ENCODE measurements at places on chromosomes 2 and 18.

DNA sequence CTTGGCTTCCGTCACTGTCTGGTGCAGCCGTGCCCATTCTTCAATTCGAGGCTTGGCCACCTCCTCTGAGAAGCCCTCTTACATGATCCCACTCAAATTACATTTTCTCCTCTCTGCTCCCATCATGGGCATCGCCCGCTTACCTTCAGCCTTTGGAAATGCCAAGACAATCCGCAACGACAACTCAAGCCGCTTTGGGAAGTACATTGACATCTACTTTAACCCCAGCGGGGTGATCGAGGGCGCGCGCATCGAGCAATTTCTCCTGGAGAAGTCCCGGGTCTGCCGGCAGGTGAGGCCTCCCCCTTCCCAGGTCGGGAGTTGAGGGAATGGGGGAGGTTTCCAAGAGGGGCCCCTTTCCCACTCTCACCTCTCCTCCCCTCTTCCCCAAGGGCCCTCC lies 38.3 kb downstream of the MYO7B start:
- DNase-seq = no peak

DNA sequence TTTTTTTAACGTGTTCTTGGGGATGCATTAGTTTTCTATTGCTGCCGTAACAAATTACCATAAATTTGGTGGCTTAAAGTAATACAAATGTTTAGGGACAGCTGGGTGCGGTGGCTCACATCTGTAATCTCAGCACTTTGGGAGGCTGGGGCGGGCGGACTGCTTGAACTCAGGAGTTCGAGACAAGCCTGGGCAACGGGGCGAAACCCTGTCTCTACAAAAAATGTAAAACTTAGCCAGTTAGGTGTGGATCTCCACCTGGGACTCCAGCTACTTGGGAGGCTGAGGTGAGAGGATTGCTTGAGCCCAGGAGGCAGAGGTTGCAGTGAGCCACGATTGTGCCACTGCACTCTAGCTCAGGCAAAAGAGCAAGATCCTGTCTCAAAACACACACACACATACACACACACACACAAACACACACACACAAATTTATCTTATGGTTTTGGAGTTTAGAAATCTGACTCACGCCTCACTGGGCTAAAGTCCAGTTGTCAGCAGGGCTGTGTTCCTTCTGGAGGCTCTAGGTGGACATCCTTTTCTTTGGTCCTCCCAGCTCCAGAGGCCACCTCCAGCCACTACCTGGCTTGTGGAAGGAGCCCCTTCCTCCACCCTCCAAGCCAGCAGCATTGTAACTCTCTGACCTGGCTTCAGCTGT lies 76.1 kb downstream of the SEPTIN10 start:
- DNase-seq = no peak

- DNase-seq = peak; percentile 29
Observed at GRCh38 chr18:4352746-4353551, 102.2 kb downstream of the DLGAP1 start.

GRCh38 chr2:12341920-12342319 lies 374.8 kb upstream of the TRIB2 start:
- no peak for DNase-seq

- no peak for DNase-seq
Observed at GRCh38 chr18:415617-416612, 84.6 kb downstream of the COLEC12 start.

GRCh38 chr2:212531499-212531898 lies 7.1 kb downstream of the ERBB4 start:
- no peak for DNase-seq

- no peak for DNase-seq
Observed at GRCh38 chr2:224875841-224876240, 159.7 kb upstream of the CCDC195 start.

DNA sequence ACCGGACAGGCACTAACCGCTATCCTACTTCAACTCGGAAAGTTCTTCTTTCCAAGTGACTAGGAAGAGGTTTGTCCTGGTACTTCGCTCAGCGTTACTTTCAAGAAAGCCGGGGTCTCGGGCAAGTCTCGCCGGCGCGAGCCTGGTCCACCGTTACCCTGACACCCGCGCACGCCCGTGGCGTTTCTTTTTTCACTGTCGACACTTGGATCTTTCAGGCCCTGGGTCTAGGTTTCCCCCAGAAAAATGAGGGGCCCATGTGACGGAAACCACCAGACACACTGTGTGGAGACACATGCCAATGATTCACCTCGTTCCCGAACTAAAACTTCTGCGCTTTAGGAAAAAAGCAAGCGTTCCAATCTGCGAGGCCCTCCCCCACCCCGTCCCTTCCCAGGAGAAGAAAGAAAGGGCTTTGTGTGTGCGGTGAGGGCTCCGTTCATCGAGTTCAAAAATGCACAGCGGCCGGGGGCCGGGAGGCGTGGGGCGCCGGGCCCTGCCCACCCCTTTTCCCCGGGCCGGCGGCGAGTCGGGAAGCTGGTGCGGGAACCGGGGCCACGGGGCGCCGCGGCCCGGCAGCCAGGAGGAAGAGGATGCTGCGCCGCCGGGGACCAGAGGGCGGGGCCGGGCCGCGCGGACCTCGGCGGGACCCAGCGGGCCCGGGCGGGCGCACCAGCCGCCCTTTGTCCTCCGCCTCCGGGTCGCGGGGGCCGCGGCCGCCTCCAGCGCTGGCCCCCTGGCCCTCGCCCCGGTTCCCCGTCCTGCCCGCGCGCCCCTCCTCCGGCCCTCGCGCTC lies 2.6 kb downstream of the ZNF521 start:
- DNase-seq = no peak

GRCh38 chr18:43934781-43935471 lies 657.6 kb upstream of the SYT4 start:
- DNase-seq = no peak

GRCh38 chr2:96881349-96882195 lies 11.7 kb upstream of the SEMA4C start:
- no peak for DNase-seq

GRCh38 chr2:199458009-199458805 lies 468 bp upstream of the SATB2 start:
- DNase-seq = peak; percentile 26

GRCh38 chr2:68083346-68083745 lies 20.5 kb upstream of the C1D start:
- no peak for DNase-seq

DNA sequence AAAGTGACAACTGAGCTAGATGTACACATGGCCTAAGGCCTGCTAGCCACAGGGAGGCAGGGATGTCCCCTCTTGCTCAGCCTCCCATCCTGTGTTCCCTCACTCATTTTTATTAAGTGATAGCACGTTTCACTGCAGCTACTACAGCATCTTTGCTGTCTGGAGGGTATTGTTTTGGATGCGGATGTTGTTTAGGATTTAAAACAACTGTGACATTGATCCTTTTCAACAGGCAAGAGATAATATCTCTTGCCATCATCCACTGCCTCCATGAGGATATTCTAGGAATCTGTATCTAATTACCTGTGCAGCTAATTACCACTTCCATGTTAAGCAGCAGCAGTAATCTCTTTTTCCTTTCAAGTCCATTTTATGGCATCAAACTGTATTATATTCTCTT lies 345.4 kb downstream of the PARD3B start:
- no peak for DNase-seq

DNA sequence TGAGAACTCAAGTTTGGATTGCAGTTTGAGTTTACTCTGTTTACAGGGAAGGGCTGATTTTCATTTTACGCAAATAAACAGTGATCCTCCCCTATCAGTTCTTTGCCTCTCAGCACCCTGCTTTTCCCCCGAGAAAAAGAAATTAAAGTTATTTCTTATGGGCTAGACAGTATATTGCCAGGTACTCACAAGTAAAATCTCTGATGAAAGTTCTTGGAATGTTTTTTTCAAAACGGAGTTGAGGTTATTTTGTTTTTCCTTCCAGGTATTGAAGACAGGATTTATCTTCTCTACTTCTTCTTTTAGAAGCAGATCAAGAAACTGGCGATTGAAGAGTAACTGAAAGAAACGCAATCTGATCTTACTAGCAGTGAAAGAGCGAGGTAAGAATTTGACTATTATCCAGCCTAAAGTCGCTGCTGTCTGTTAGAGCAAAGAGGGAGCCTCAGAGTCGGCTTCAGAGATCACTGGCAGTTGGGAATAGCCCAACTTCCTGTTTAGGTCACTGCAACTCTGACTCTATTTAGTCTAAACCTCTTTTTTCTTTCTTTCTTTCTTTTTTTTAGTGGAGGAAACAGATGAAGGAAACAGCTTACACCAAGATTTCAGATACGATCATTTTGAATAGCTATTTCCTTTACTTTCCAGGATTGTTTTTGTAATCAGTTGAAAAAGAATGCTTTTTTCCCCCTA lies at the start of gene TFPI:
TSS of gene TFPI (minus strand) at position 425 of the 693 bp plus-strand sequence. CDS start 50,667 bp downstream, outside the sequence.
- DNase-seq = peak; percentile 43

DNA sequence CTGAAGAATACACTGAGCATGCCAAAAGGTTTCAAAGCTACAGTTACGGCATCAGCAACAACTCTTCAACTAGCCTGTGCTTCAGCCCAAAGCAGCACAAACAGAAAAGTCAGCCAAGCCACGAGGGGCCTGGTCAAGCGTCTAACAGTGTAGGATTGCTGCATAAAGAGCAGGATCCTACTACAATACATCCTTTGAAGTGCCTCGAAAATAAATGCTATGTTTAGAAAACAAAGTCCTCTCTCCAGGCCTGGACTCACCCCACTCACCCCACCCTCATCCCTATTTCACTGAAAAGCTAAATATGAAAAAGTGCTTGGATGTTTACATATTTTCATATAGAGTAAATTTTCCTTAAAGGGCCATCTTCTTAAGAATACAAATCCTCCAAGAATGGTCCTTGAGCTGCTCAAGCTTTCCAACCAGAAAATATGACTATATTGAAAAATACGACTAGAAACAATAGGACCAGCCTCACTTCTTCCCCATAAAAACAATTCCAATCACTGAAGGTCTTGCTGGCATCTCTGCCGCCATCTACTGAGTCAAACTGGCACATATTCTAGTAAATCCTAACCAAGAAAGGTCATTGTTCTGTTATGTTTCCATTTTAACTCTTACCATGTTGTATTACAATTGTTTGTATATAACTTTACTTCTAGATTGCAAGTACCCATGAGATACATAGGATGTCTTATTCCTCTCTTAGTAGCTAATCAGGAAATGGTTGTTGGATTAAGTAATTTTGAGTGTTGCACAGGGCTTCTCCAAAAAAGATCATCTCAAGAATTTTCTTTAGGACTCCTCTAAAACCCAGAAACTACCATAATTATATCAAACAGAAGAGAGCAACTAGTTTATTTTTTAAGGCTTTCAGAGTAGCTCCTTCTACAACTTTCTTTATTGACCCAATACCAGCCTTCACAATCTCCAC lies 63.6 kb downstream of the CLHC1 start:
- DNase-seq = peak; percentile 57

DNA sequence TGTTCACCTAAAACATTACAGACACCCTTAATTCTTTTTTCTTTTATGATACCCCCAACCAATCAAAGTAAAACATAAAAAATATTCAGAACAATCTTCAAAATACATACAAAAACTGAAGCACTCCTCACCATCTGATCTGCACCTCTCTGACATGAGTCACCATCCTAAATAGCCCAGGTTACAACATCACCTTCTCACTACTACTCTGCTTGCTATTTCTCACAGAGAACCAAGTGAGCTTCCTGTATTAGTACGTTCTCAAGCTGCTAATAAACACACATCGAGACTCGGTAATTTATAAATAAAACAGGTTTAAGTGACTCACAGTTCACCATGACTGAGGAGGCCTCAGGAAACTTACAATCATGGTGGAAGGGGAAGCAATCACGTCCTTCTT lies 183.5 kb downstream of the CBLN2 start:
- DNase-seq = no peak

DNA sequence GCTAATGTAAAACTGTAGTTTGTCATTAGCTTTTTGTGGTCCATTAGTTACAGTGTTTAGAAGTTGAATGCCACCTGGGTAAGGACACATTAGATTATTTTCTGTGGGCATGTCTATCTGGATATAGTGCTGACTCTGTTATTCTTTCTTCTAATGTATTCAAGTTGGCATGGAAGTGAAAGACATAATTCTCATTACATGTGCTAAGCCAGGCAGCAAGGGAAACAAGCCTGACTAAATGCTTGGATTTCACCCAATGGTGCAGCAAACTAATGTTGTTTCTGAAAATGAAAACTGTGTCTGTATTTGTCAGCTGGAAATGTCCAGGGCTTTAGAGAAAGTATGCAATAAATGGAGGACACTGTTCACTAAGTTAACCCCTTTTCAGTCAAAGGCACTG lies 100.7 kb downstream of the NUP35 start:
- DNase-seq = no peak

- no peak for DNase-seq
Observed at GRCh38 chr2:10300328-10300920, 2.3 kb upstream of the HPCAL1 start.

DNA sequence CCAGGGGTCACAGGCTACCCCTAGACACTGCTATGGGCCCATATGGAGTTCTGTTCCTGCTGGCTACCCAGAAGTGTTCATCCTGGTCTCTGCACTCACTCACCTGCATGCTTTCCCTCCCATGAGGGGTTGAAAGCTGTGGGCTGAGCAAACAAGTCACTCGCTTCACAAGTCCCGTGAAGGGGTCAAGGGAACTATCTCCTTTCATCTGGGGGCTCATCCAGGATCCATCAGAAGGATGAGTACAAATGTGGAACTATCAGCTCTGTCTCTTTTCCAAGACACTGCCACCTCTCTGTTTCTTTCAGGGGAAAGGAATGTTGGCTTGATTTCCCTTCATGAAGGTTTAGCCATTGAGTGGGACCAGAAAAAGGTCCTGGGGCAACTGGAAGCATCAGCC lies 21.7 kb downstream of the SULT1C4 start:
- no peak for DNase-seq

DNA sequence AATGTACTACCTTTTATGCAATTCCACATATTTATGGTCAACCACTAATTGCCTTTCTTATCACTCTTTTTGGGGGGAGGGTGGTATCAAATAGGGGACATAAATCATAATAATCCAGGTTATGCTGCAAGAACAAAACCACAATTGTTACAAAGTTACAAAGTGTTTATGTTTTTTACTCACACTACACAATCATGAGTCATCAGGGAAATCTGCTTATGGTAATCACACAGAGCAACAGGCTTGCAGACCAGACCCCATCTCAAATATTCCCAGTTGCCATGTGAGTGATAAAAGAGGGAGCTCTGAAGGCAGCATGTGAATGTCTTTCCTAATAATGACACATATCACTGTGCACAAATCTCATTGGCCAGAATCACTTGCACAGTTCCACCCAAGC lies 304.7 kb upstream of the TMEFF2 start:
- no peak for DNase-seq

DNA sequence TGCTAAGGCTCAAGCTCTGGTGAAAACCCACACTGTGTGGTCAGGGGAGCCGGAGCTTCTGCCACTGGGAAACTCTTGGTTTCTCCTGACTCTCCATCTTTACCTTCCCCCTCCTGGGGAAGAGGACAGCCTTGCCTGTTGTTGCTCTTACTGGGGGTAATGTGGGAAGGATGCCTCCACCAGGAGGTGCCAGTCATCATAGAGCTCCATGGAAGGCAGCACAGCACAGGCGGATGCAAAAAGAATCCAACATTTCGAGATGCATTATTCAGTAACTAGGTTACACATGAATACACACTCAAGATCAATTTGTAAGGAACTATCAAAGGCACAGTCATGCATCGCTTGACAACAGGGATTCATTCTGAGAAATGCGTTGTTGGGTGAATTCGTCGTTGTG lies 322.6 kb downstream of the AFF3 start:
- DNase-seq = no peak

GRCh38 chr18:58970943-58971790 lies 106.5 kb downstream of the ZNF532 start:
- DNase-seq = no peak

- no peak for DNase-seq
Observed at GRCh38 chr2:234392041-234392615, 104.8 kb downstream of the ARL4C start.

GRCh38 chr18:11260961-11261461 lies 111.6 kb upstream of the PIEZO2 start:
- no peak for DNase-seq

GRCh38 chr2:240991378-240992263 lies 6.8 kb upstream of the SNED1 start:
- DNase-seq = peak; percentile 20
